Aorta (tissue), 5 donors: ENCODE measurements at places on chromosomes 16 and 17. TPM values are rescaled to one million over a fixed set of nuclear protein-coding genes. Genes with fewer than 3 reads are reported as not detected.

The MYL11 gene
- polyA plus RNA-seq = not detected

DNA sequence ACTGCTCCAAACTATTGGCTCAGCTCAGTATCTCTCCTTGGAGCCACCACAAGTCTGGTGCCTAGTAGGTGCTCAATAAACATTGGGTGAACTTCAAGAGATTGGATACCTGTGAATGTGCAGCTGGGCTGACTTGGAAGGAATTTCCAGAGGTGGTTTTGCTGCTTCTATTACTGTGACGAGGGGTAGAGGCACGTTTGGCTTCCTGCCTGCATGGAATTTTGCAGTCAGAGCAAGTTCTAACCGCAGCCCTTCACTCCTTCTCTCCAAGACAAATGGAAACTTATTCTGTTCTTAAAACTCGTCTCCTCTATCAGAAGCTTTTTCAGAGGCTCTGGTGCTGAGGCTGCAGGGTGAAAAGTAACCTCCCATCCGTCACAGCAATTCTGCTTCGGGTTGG lies 342.5 kb downstream of the CPPED1 start:
- no peaks in the 10 kb centered on the region for H3K36me3 ChIP-seq
- H3K27me3 ChIP-seq = no peaks in the 10 kb centered on the region
- H3K4me3 ChIP-seq = no peak overlapping the region
- no peak overlapping the region for H3K27ac ChIP-seq
- no peaks in the 10 kb centered on the region for H3K4me1 ChIP-seq

DNA sequence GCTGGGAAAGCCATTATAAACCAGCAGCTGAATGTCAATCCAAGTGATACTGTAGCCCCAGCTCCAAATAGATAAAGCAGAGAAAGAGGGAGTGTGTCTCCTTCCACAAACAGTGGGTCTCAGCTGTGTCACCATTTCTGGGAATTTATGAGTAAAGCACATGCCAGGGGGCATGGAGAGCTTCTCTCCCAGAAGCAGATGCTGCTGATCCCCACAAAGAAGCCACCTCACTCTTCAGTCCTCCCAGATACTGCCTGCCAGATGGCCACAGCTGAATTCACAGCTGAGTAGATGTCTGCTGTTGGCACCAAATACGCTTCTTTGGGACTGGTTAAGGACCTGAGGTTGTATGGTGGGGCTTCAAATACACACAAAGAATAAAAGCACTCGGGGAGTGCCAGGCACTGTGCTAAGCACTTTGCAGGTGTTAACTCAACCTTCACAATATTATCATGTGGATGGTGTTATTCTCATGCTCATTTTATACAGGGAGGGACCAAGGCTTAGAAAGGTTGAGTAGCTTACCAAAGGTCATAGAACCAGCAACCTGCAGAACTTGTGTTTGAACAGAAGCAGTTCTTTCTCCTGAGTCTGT lies 298.3 kb downstream of the CDH11 start:
- peaks cover 5% of the 10 kb centered on the region for H3K4me1 ChIP-seq
- no peaks in the 10 kb centered on the region for H3K27me3 ChIP-seq
- H3K4me3 ChIP-seq = no peak overlapping the region

The KCNH6 gene
- not detected for polyA plus RNA-seq

DNA sequence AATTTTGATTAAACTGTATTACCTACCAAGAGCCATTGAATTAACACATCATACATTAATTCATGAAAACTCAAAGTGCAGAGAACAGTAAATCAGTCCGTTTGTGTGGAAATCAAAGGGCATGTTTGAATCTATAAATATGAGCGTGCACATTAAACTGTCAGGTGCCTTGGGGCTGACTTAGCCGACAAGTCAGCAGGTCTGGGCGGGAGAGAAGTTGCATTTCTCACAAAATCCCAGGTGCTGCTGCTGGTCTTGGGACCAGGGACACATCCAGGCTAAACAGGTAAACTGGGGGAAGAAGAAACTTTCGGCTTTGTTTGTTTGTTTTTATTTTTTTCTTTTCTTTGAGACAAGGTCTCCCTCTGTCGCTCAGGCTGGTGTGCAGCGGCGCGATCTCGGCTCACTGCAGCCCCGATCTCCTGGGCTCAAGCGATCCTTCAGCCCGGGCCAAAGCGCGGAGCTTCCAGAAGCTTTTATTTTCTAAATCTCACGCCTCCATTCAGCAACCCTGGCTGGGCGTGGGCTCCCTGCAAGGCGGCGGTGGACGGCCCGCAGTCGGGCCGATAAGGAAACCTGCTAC lies 213.9 kb downstream of the MRTFB start:
- peak overlapping the region; percentile 39 for H3K27ac ChIP-seq
- no peaks in the 10 kb centered on the region for H3K27me3 ChIP-seq
- H3K4me1 ChIP-seq = no peaks in the 10 kb centered on the region
- no peaks in the 10 kb centered on the region for H3K36me3 ChIP-seq

DNA sequence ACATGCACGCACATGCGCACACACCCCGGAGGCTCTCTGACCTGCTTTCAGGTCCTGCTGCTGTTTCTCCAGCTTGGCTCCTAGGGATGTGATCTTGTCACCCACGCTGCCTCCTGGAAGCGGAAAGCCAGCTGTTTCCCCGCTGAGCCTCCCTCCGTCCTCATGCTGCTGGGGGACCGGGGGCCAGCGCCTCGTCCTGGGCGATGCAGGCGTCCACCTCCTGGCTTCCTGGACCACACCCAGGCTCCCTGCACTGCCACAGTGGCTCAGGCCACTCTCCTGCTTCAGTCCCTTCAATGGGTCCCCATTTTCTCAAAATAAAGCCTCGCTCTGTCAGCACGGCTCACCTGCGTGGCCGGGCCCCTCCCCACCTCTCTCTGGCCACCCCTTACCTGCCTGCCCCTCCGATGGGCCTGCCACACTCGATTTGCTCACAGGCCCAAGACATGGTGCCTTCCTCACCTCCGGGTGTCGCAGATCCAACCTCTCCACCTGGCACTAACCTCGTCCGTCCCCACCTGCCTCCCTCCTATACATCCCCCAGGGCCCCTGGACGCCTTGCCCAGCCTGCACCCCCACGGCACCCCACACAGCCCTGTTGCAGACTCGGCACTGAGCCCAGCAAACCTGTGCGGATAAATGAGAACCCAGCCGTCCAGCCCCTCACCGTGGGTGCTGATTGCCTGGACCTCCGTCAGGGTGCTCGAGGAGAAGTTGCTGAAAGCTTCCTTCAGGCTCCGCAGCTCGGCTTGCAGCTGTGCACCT lies 6.6 kb downstream of the ASGR2 start:
- peak; percentile 68 for DNase-seq
- no peaks in the 10 kb centered on the region for H3K4me1 ChIP-seq
- H3K36me3 ChIP-seq = no peaks in the 10 kb centered on the region

The CEMP1 gene
- 1.2 TPM for polyA plus RNA-seq

DNA sequence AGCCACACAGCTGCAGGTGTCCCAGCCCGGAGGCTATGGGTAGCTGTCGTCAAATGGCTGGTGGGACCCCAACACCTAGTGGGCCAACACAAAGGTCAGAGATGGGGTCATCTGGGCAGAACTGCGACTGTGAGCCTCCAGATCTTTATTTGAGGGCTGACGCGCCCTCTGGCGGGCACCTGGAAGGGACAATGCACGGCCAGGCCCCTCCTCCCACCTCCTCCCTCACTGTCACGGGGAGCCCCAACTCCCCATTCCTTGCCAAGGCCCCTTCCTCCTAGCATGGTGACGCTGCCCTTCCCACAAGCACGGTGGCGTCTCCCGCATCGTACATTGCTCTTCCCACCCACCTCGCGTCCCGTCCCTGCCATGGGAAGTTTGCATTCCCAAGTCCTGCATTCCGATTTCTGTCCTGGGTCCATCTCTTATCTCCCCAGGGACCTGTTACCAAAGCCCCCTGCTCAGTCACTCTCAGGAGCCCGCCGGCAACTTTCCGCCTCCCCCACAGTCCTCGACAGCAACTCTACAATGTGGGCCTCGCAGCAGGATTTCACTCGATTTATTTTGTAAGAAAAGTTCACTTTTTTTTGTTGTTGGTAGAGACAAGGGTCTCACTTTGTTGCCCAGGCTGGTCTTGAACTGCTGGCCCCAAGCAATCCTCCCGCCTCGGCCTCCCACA lies 1.0 kb downstream of the TLE7 start:
- H3K4me3 ChIP-seq = no peak overlapping the region
- no peak for DNase-seq
- H3K4me1 ChIP-seq = no peaks in the 10 kb centered on the region

The PRR15L gene
- polyA plus RNA-seq = 43.5 TPM

The RASL10B gene
- 0.31 TPM for polyA plus RNA-seq

The TEKT3 gene
- not detected for polyA plus RNA-seq

The TPSD1 gene
- not detected for polyA plus RNA-seq

DNA sequence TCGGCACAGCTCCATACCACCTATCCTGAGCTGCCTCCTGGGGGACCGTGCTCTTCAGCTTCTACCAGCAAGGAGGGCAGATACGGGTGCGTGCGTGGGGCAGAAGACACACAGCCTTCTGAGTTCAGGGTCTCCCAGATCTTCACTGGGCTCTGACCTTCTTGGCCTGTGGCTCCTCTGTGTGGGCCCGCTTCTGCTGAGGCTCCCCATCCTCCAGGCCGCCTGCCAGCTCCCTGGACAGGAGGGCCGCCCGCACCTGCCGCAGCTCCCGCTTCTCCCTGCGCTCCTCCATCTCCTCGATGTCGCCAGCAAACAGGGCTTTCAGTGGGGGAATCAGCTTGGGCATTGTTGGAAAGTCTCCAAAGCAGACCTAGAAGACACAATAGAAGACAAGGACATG lies 25.2 kb downstream of the ELAC2 start:
- no peaks in the 10 kb centered on the region for H3K4me1 ChIP-seq
- no peak for DNase-seq
- H3K4me3 ChIP-seq = no peak overlapping the region
- peaks cover 6% of the 10 kb centered on the region for H3K36me3 ChIP-seq
- H3K27me3 ChIP-seq = no peaks in the 10 kb centered on the region
- no peak overlapping the region for H3K27ac ChIP-seq

The DYNLL2 gene
- 17.5 TPM for polyA plus RNA-seq

GRCh38 chr16:52832771-52833170 lies 219.9 kb downstream of the CHD9NB start:
- H3K4me3 ChIP-seq = no peak overlapping the region
- no peak overlapping the region for H3K27ac ChIP-seq
- no peak for DNase-seq
- H3K27me3 ChIP-seq = no peaks in the 10 kb centered on the region

GRCh38 chr17:6797718-6798351 lies 21.8 kb downstream of the FBXO39 start:
- no peaks in the 10 kb centered on the region for H3K27me3 ChIP-seq
- H3K4me1 ChIP-seq = no peaks in the 10 kb centered on the region
- no peak for DNase-seq
- no peak overlapping the region for H3K4me3 ChIP-seq
- H3K27ac ChIP-seq = no peak overlapping the region

DNA sequence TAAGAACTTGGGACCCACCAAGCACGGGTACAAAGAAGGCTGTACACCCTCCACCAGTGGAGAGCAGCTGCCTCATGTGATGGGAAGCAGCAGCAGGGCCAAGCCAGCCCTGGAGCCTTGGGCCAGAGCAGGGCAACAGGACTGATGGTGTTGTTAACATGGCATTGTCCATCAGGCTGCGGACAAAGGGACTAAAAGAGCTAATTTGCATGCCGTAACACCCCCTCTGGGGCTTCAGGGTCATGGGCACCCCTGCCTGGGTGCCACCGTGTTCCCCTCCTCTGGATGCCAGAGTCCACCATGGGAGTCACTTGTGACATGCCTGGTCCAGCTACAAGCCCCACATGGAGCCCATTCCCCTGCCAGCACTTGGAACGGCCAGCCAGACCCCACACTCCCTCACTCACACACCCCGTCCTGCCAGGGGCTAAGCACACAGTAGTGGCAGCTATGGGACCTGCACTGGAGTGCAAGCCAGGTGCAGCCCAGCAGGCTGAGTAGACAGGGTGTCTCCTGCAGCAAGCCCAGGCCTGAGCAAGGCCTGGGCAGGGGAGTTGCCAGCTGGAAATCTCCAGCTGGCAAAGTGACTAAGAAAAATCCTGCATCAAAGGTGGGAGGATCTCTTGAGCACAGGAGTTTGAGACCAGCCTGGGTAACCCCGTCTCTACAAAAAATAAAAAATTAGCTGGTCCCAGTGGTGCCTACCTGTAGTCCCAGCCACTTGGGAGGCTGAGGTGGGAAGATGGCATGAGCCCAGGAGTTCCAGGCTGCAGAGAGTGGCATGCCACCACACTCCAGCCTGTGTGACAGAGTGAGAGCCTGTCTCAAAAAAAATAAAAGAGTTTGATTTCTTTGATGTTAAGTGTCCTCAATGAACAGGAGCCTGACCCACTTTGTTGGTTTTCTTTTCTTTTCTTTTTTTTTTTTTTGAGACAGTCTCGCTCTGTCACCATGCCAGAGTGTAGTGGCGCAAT lies 33.7 kb downstream of the NOL11 start:
- no peaks in the 10 kb centered on the region for H3K4me1 ChIP-seq
- no peak overlapping the region for H3K4me3 ChIP-seq
- H3K27me3 ChIP-seq = no peaks in the 10 kb centered on the region

The HOXB5 gene
- polyA plus RNA-seq = not detected

- no peak overlapping the region for H3K4me3 ChIP-seq
- DNase-seq = no peak
- no peaks in the 10 kb centered on the region for H3K27me3 ChIP-seq
- H3K27ac ChIP-seq = no peak overlapping the region
- H3K36me3 ChIP-seq = no peaks in the 10 kb centered on the region
- no peaks in the 10 kb centered on the region for H3K4me1 ChIP-seq
These were observed 99.5 kb downstream of the XYLT1 start for GRCh38 chr16:17371299-17371698.

The RAB37 gene
- polyA plus RNA-seq = 1.5 TPM

GRCh38 chr16:10616756-10617640 lies 36.6 kb upstream of the EMP2 start:
- peak; percentile 72 for DNase-seq
- H3K27ac ChIP-seq = no peak overlapping the region
- H3K36me3 ChIP-seq = no peaks in the 10 kb centered on the region
- no peaks in the 10 kb centered on the region for H3K27me3 ChIP-seq
- H3K4me3 ChIP-seq = no peak overlapping the region
- no peaks in the 10 kb centered on the region for H3K4me1 ChIP-seq

DNA sequence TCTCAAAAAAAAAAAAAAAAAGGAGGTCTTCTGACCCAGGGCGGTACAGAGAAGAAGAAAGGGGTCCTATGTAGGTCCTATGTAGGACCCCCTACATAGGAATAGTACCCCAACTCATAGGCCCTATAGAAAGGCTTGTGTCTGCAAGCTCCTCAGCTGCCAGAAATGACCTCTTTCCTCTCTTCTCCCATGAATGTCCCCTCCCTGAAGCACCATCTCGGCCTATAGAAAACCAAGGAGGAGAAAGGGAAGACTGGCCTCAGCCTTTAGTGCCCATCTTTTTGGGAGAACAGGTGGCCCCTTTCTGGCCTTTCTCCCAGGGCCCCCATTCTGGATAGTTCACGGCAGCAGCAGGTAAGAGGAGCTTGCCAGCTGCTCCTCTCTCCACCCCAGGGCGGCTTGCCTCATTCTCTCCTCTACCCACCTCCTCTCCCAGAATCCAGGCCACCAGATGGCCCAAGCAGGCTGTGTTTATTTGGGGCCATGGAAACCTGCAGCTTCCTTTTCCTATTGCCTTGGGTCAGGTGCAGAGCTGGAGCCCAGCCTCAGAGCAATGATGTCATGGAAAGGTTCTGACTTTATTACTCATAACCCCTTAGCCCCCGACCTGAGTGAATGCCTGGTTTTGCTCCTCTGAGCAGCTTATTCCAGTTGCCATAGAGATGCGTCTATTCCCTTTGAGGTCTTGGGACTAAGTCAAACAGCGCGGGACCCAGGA lies 1.6 kb upstream of the MRPL58 start:
- H3K4me3 ChIP-seq = no peak overlapping the region
- H3K36me3 ChIP-seq = no peaks in the 10 kb centered on the region
- no peak overlapping the region for H3K27ac ChIP-seq
- no peaks in the 10 kb centered on the region for H3K4me1 ChIP-seq
- no peak for DNase-seq

GRCh38 chr17:82888583-82889495 lies 49.0 kb upstream of the ZNF750 start:
- no peak overlapping the region for H3K4me3 ChIP-seq
- H3K27me3 ChIP-seq = no peaks in the 10 kb centered on the region
- H3K4me1 ChIP-seq = no peaks in the 10 kb centered on the region
- no peaks in the 10 kb centered on the region for H3K36me3 ChIP-seq
